ENCODE measurements at places on chromosomes 16 and 17.
A peak's percentile ranks its signal among the peaks of the same experiment; 100 is the strongest.

DNA sequence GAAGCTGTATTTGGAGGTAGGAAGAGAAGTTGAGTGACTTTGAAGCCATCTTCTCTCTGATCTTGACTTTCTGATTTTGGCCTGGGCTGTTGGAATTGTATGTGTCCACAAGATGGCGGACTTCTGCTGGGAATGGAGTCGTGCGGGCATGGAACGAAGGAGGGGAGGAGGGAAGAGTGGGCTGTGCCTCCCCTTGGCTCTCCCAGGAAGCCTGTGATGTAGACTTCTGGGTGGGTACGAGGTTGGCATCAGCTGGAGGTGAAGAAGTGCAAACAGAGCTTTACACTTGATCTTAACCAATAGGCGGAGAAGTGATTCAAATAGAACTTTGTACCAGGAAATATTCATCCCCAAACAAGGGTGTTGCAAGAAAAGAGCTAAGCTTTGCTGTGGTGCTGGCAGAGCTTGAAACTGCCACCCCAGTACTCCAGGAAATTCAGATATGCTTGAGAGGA, 7.4 kb upstream of the TMEM220 start:
- peak; percentile 69 for DNase-seq

- no peak for DNase-seq
These were observed 65.3 kb upstream of the NOL11 start for GRCh38 chr17:67652433-67652832.

GRCh38 chr16:89105599-89106151, 12.0 kb downstream of the ACSF3 start:
- DNase-seq, result no peak

DNA sequence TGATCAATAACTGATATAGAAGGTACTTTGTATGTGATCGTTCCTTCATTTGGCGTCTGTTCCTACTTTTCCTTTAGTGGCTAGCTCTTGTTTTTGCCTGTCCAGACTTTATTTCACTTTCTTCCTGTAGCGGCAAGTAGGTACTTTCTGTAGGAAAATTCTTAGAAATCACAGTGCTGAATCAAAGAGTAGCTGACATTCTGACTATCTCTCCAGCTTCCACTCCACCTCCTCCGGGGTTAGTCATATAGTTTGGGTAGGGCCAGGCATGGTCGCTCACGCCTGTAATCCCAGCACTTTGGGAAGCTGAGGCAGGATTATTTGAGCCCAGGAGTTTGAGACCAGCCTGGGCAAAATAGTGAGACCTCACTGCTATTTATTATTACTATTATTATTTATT, 29.9 kb upstream of the PAFAH1B1 start:
- DNase-seq, result no peak

GRCh38 chr17:65229621-65229995, 92.4 kb downstream of the RGS9 start:
- no peak for DNase-seq

GRCh38 chr16:11632455-11632939, 35.8 kb upstream of the SNN start:
- DNase-seq, result no peak

DNA sequence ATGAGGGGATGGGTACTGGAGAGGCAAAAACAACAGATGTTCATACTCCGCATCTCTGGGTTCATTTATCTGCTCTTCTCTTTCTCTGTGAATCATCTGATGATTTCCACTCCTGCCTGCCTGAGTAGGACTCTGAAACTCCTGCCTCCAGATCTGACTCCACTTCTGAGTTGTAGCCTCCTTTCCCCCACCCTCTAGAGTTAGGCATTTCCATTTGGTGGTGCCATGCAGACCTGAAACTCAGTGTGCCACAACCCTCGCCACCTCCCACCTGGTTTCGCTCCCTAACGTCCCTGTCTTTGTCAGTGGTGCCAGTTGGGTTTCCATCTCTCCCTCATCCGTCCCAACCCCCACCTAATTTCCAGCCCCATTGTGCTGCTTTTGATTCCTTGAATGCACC, 126.2 kb downstream of the PRKCB start:
- DNase-seq, result no peak

GRCh38 chr16:21698169-21699032, 34.6 kb downstream of the OTOA start:
- no peak for DNase-seq

- DNase-seq, result no peak
These were observed 72.5 kb downstream of the RBFOX1 start for GRCh38 chr16:7405166-7405565.

GRCh38 chr17:83076938-83077337, 2.5 kb upstream of the METRNL start:
- no peak for DNase-seq

DNA sequence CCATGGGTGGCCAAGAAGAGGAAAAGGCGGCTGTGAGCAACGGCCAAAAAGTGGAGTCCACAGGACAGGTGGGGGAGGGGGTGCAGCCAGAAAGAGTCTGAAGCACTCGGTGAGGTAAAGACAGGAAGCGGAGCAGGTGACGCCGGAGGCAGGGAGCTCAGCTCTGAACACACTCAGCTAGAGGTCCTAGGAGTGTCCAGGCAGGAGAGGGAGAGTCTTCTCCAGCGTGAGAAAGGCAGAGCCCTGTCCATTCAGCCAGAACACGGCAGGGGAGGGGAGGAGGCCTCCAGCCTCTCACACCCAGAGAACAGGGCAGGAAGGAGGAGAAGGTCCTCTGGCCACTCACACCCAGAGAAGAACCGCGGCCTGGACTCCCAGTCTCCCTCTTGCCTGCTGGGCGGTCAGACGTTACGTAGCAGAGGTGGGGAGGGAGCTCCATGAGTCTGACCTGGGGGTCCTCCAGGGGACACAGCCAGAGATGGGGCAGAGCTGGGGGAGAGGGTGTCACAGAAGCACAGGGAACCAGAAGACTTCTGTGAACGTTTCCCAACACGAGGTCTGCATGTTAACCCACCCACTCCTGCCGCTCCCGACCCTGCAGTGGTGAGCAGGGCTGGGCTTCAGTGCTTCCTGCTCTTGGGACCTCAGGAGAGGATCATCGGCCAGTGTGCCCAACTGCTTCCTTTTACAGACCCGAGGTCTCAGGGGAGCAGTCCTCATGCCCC, 89.2 kb downstream of the ABR start:
- no peak for DNase-seq

DNA sequence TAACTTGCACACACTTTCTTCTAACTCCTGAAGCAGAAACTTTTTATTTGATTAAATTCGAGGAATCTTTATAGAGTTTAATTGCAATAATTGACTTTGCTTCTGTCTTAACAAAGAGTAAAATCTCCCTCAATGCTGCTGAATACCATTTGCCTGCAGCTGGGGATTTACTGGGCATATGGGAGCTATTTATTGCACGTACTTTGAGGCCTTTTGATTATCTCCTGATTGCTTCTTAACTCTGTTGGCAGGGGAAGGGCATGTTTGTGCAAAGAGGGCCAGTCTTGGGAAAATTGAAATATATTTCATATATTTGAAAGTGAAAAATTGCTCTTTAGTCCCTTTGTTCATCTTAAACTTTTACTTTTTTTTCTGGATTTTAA, 156.8 kb upstream of the CHMP6 start:
- no peak for DNase-seq

DNA sequence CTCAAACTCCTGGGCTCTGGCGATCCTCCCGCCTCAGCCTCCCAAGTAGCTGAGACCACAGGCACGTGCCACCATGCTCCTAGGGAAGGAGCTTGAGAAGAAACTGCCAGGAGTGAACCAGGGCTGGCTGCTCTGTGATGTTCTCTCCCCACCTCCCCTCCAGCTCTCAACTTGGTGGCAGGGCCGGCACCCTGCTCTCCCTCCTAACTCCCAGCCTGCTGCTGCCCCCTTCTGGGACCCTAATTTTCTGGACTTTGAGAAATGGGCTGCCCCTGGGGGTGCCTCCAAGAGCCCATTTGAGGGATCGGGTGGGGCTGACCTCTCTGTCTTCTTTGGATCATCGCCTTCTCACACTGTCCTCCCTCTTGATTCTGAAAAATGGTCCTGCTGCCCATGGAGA, 14.9 kb upstream of the STAT3 start:
- DNase-seq, result peak; percentile 67

GRCh38 chr16:31438414-31438813, 4.2 kb downstream of the ZNF843 start:
- DNase-seq, result no peak

GRCh38 chr17:82887255-82888164, 47.7 kb upstream of the ZNF750 start:
- DNase-seq, result no peak

DNA sequence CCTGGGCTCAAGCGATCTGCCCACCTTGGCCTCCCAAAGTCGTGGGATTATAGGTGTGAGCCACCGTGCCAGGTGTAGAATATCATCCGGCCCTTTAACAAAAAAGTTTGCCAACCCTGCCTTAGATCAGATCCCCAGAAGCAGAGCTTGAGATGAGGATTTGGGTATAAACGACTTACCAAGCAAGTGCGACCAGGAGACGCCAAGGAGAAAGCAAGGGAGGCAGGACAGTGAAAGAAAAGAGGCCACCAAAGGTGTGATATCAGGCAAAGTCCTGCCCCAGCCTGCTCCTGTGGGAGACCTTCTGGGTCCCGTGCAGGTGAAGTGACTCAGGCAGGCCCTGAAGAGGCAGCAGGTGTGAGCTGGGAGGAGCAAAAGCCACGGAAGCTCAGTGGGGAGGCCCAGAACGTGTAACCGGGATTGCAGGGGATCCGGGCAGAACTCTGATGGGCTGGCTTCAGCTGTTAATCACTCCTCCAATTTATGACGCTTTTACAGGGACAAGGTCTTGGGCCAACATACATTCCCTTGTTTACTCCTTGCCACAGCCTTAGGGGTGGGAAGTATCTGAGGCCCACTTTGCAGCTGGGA, 14.1 kb upstream of the CALB2 start:
- DNase-seq, result no peak

DNA sequence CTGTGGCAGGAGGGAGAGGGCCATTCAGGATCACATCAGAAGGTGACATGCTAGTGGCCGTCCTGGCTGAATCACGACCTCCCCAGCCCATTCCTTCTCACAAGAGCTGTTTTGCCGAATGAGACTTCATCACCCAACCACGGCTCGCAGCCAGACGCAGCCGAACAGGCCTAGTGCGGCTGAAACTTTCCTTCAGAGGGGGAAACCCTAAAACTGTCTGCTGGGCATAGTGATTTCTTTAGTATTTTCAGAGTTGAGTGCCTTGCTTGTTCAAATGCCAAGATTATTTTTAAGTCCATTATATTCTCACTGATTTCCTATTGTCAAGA, 343.7 kb downstream of the CPPED1 start:
- DNase-seq, result no peak

DNA sequence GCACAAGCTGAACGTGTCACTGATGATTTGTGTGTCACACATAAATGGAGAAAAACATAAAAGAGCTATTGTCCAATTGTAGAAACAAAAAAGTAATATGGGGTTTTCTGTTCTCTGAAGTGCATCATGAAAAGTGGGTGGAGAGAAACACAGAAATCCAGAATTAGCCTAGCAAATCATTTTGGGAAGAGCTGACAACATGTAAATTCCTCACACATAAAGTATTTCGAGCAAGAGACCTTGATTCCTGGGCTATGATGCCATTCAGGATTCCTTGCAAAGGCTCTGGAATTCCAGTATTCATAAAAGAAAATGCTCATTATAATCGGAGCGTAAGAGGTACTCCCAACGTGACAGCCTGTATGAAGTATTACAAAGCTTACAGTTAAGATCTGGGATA, 1.1 kb downstream of the DCUN1D3 start:
- DNase-seq, result no peak

GRCh38 chr17:60819447-60820130, 141.9 kb downstream of the BCAS3 start:
- peak; percentile 60 for DNase-seq

GRCh38 chr16:66859397-66860068, 15.3 kb downstream of the CA7 start:
- no peak for DNase-seq

GRCh38 chr16:10906914-10907756, 30.1 kb downstream of the CIITA start:
- no peak for DNase-seq

DNA sequence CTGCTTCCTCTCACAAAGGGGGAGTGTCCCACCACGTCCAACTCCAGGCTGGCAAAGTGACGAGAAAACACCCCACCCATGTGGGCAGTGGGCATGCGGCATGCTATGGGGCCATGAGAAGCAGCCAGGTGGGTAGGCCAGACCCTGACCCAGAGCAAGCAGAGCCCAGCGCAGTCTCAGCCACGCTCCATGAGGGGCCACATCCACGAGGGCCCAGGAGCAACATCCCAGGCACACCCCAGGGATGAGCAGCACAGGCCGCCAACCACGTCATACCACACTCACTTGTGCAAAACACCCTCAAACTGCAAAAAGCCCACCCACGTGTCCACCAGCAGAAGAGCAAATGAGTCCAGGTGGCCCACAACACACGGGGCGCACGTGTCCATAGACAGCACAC, 117.0 kb downstream of the ZNF778 start:
- no peak for DNase-seq

DNA sequence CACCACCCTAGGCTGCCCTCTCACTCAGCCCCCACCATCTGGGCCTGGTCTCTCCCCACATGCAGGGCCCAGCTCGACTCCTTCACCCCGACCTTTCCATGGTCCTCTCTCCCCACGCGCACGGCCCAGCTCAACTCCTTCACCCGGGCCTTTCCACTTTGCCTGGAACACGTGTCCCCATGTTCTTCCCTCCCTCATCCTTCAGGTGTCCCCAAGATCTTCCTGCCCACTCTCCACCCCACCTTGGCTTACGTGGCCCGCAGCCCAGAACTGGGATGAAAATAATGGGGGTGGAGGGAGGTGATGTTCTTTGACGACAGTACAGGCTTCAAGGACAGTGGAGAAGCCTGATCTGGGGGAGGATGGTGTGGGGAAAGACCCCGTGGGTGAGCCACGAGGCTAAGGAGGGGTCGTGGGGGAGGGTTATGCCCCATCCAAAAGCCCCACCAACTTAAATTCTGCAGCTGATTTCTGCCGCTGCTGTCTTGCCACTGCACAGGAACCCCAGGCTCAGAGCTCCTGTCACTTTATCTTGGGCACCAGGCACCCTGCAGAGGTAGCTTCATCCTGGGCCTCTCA, 9.9 kb upstream of the MEAK7 start:
- no peak for DNase-seq

DNA sequence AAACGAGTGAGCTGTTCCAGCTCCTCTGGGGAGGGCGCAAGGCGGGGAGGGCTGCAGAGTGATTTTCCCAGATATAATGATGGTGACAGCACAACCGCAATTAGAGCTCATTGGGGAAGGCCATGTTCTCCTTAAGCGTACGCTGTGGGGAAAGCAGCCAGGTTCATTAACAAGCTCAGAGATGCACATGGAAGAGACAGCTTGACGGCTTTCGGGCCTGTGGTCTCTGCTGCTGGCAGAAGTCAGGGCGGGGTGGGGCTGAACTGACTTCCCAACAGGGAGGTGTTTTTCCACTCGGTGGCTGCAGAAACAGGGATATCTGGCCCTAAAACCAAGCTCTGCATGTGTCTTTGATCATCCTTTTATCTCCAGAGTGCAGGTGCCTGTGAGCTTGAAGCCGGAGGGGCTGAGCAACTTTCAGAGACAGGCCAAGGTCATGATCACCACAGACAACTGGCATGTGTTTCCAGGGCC, 24.0 kb upstream of the CACNG1 start:
- no peak for DNase-seq

All from hematopoietic multipotent progenitor cell treated with erythropoietin and hydrocortisone succinate and interleukin-3 and kit ligand, for 8 days (in vitro differentiated cells).